Fibroblast of the aortic adventitia (primary cell): ENCODE measurements at places on chromosomes 1 and 21. TPM values are rescaled to one million over a fixed set of nuclear protein-coding genes. Genes with fewer than 3 reads are reported as not detected.

GRCh38 chr1:154157520-154158306, 2.8 kb upstream of the NUP210L start:
- peak; percentile 56 for DNase-seq

The GBP4 gene
- total RNA-seq = 0.09 and 3.7 TPM in 2 replicates

- DNase-seq = no peak
Observed at GRCh38 chr21:43332861-43333297, 94.1 kb downstream of the SIK1 start.

DNA sequence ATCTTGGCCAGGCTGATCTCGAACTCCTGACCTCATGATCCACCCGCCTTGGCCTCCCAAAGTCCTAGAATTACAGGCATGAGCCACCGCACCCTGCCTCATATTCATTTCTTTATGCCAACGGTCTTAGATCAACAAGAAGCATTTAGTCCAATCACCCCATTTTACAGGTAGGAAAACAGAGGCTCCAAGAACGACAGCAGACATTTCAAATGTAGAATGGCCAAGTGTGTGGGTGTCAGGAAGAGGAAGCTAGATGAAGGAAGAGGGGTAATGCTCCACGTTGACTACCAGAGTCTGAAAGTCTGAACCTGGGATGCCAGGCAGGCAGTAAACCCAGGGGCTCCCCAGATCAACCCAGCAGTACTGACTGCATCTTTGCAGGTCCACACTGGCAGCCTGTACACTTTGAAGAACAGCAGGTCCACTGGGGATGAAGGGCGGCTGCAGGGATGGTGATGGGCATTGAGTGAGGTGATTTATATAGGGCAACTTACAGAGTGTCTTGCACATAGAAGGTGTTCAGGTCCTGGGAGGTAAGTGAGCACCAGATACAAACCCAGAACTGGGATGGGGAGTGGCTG, 120.2 kb downstream of the EPHB2 start:
- DNase-seq = no peak

DNA sequence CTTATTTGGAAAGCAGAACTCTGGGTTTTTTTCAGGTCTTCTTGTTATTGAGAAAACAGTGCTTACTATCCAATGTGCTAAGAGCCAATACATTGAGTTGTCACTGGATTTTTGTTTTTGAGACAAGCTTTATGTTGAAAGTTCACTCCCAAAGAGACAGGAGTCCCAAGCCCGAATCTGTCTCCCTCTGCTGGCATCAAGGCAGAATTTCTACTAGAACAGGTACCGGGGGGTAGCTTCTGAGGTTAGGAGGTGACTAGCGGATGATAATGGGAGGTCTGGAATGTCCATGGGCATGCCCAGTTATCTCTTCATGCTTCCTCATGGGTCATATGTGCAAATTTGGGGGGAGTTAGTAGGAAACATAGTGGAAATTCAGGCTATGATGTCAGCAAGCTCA, 25.1 kb downstream of the ZNF124 start:
- no peak for DNase-seq

DNA sequence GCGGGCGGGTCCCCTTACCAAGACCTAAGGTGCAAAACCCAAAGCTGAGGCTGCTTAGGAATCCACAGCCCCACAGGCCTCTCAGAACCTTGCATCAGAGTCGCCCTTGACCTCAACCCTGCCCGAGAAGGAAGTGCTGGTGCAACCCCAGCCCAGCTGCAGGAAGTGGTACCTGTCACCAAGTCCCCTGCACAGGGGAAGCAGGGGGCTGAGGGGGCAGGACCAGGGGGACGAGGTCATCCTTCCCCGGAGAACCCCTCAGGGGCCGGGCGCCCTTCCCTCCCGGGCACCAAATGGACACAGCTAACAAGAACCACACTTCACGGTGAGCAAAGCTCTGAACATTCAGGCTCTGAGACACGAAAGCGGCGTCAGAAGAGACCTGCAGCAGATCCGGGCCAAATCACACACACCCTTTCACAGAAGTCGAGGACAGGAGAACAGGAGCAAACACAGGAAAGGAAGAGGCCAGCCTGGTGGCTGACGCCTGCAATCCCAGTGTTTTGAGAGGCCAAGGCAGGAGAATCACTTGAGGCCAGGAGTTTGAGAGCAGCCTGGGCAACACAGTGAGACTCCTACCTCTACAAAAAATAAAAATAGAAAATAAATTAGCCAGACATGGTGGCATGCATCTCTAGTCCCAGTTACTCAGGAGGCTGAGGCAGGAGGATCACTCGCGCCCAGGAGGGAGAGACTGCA, 6.4 kb downstream of the ITGB2 start:
- no peak for DNase-seq

The SLC5A9 gene
- not detected in 2 replicates for total RNA-seq

The BTBD19 gene
- total RNA-seq = 5.2 and 5.4 TPM in 2 replicates

The COL11A1 gene
- 0.45 and 49.6 TPM in 2 replicates for total RNA-seq

- DNase-seq = peak; percentile 47
Observed at GRCh38 chr1:221994274-221994698, 252.4 kb upstream of the DUSP10 start.

DNA sequence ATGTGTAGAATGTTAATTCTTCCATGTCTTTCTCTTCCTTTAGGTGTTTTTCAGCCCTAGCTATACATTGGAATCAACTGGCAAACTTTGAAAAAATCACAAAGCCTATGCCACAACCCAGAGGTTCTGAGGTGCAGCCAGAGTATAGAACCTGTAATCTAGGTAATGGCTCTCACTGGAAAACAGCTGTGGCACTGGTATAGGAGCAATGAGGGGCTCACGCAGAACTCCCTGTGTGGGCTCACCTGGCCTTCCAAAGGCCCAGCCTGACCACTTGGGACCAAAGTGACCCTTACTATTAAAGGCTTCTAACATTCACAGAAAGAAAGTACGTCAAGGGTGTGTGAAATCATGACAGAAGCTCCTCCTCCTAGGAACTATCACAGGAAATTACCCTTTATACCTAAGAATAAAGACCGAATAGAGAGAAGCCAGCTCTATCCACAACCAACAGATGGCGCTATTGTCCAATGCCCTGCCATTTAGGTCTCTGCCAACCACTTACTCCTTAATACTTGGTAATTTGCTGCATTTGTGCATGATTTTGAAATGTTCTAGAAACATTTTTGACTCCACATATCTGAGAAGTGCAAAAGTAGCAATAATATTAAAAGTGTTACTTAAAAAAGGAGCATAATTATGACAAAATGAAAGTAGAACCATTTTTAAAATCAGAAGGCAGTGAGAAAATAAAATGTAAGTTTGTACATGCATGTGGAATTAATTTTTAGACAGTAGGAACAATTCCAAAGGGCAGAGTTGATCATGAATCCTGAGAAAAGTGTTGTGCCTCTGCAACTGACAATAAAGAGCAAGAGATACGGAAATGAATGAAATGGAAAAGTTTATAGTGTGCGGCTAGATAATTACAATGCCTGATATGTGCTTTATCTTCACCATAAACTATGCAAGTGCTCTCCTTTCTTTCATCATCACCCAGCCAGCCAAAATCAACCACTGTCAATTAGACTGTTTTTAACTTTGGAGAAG, 93.1 kb upstream of the HAO2 start:
- peak; percentile 86 for DNase-seq

- no peak for DNase-seq
Observed at GRCh38 chr1:208544053-208544452, 299.9 kb upstream of the PLXNA2 start.

DNA sequence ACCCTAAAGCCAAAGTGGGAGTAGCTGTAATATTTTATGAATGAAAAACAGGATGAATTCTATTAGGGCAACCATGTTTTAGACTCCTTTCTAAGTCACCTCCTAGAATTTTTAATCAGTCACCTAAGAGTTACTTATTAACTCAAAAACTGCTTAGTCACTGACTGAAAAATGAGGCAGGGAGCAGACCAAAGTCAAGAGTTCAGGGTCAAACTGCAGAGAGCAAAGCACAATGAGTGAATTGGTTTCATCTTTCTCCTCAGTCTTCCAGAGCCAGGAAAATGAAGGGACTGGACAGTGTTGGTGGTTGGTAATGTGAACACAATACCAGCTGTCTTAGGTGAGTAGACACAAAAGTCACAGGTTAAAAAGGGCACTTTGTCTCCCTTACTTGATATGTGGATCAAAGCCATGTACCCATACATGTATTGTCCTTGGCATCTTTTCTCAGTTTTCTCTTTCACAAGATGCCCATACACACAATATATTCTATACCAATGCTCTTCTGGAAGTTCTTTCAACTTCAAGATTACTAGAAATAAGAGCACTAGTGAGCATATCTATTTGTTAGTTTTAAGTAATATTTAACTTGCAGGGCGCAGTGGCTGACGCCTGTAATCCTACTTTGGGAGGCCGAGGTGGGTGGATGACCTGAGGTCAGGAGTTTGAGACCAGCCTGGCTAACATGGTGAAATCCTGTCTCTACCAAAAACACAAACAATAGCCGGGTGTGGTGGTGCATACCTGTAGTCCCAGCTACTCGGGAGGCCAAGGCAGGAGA, 42.2 kb downstream of the ATP1B1 start:
- DNase-seq = no peak

GRCh38 chr21:32578107-32578691, 7.1 kb downstream of the TCP10L start:
- peak; percentile 7 for DNase-seq
